ENCODE measurements at places on chromosomes 1 and 21. TPM values are rescaled to one million over a fixed set of nuclear protein-coding genes. Genes with fewer than 3 reads are reported as not detected.

Gene COL11A1
- total RNA-seq, result 0.12 TPM

DNA sequence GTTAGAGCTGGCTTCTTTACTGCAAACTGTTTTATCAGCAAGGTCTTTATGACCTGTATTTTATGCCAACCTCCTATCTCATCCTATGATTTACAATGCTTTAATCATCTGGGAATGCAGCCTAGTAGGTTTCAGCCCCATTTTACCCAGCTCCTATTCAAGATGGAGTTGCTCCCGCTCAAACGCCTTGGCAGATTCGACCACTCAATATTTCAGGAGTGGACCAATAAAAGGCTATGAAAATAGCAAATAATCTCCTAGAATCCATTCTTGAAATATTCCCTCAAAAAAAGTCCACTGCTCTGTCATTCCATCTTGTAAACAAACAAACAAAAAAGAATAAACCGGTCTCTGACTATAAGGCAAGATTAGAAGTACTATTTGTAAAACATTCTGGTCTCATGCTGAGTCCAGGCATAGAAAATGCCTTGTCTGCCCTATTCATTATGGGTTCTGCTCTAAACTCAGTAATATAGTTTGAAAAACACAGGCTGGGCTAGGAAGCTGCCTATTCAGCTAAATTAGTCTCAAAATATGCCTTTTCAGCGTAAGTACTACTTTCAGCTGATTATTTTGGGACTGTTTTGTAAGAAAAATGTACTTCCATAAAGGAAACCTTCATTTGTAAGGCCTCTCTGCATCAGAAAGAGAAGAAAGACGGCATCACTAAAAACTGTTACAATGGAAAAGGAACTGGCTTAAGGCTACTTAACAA is 53.0 kb downstream of the TBX19 start:
- no peak for DNase-seq

- DNase-seq, result no peak
Measured at GRCh38 chr1:63612971-63613370, 19.8 kb downstream of the PGM1 start.

- DNase-seq, result no peak
Measured at GRCh38 chr1:118185084-118185832, at the start of gene SPAG17. Gene SPAG17 (minus strand): TSS chr1:118185228. CDS start chr1:118185157, 71 bp downstream.

- DNase-seq, result no peak
Measured at GRCh38 chr21:46284077-46284644, 1.2 kb downstream of the MCM3AP start.

DNA sequence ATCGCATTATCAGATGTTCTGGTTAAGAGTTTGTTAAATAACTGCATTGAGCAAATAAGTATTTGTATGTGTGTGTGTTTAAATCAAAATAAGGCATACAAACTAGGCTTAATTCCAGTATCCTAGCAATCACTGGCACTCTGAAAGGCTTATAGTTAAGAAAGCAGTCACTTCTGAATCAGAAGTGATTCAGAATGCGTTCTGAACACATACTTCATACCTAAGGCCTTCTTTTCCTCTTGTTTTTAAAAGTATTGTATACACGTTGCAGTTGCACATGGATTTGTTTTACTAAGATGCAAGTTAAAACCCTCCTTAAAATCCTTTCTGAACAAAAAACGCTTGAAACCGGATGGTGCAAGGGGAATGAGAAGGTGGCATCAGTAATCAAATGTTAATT is 238.4 kb upstream of the DMRTA2 start:
- no peak for DNase-seq

Gene IL19
- not detected for total RNA-seq

- no peak for DNase-seq
Measured at GRCh38 chr1:204837440-204838084, 33.1 kb upstream of the NFASC start.

DNA sequence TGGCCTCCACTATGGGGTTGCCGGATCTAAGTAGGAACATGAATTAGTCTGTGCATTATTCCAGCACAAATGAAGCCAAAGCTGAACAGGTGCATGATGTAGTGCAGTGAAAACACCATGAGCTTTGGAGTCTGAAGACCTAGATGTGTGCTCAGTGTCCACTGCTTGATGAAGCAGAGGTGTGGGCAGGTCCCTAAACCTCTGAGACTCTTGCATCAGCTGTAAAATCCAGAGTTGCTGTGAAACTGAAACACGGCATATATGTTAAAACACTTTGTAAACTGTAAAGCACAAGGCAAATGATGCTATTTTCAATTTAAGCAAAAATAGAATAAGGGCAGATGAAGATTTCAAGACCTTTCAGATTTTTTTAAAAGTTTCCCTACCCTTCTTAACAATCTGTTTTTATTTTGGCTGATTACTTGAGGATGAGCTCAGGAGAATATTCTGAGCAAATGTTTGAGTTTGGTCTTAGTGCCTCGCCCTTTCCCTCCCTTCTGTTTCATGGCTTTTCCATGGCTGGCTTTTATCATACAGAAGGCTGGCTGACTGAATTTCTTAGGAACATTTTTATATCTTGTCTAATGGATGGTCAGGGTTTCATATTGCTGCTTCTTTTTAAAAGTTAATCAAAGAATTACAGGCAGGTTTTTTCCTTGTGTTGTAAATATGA is 221.8 kb downstream of the NTNG1 start:
- DNase-seq, result no peak

DNA sequence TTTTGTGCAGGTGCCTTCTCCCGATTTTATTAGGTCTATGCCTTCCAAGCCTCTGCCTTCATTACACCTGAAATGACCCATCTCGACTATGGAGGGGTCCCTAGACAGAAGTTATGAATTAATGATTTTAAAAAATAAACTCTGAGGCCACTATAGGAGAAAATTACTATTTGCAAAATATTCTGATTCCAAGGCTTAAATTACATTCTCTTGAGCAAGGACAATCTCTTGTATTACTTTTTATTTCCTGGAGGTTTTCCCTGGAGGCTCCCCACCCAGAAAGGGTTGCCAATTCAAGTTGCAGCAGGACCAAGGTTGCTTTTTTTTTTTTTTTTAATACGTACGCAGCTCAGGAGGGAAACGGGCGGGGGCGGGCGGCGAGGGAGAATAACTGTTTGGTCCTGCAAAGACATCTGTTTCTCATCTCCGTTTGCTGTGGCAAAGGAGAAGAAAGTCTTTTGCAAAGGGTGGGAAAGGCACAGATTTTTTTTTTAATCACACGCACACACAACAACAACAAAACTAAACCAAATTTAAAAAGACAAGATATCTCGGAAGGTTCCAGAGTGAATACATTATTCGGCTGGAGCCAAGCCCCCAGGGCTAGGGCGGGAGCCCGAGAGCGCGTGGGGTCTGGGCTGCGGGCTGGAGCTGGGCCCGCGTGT is 618 bp upstream of the SERTAD4 start:
- DNase-seq, result no peak

- DNase-seq, result peak; percentile 45
Measured at GRCh38 chr1:147890177-147890790, 12.3 kb upstream of the GJA8 start.

- no peak for DNase-seq
Measured at GRCh38 chr1:15288173-15288926, 41.3 kb downstream of the FHAD1 start.

Gene CD1B
- total RNA-seq, result not detected

Gene SLAMF1
- total RNA-seq, result not detected

DNA sequence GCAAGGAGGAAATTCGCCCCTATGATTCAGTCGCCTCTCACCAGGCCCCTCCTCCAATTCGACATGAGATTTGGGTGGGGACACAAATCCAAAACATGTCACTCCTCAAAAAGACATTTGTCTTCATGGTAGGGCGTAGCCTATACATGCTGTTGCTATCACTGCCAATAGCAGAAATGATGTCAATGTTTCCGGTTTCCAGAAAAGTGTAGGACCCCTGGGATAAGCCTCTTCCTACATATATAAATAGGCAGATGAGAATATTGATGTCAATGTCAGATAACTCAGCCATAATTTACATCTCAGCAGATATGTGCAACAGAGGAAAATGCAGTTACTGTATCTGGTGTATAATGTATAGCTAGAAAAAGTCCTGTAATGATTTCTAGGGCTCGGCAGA is 16.7 kb downstream of the LRRC3 start:
- no peak for DNase-seq

DNA sequence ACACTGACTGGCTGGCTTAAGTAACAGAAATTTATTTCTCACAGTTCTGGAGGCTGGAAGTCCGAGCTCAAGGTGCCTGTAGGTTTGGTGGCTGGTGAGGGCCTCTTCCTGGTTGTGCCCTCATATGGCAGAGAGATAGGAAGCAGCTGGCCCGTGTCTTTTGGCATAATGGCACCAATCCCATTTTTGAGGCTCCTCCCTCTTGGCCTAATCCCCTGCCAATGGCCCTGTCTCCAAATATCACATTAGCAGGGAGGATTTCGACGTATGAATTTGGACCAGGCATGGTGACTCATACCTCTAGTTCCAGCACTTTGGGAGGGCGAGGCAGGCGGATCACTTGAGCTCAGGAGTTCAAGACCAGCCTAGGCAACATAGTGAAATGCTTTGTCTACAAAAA is 37.4 kb downstream of the AGPAT3 start:
- DNase-seq, result no peak

- peak; percentile 22 for DNase-seq
Measured at GRCh38 chr1:9455487-9456234, 83.6 kb upstream of the SLC25A33 start.

DNA sequence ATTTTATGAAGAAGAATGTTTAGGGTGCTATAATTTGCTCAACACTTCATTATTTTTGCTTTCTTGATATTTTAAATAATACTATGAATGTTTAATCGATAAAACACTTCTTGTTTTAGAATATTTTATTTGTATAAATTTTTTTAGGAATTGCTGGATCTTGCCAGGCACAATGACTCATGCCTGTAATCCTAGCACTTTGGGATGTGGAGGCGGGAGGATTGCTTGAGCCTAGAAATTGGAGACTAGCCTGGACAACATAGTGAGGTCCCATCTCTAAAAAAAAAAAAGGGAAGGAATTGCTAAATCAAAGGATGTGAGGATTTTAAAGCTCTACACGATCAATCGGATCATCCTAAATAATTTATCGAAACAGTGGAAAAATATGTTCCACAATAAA is 17.6 kb downstream of the RNF11 start:
- DNase-seq, result no peak

Gene RHBG
- total RNA-seq, result not detected

GRCh38 chr1:185934476-185935189 is 200.4 kb downstream of the HMCN1 start:
- DNase-seq, result no peak

GRCh38 chr1:169650551-169650950 is 20.6 kb upstream of the SELP start:
- no peak for DNase-seq

DNA sequence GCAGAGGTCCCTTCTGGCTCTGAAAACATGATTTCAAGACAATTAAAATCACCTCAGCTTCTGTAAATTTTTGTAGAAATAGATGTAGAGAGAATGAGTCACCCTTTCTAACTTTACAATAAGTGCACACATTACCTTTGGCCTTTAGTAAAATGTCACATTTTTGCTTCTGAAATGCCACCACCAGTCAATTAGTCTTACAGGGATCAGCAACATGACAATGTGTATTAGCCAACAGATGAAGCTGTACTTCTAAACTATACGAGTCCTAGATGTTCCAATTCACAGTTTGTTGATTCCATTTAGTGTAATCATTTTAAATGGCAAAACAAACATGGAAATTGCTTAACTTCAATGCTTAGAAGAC is 23.1 kb downstream of the C21orf91 start:
- DNase-seq, result no peak

GRCh38 chr1:205008896-205009295 is 34.1 kb upstream of the CNTN2 start:
- DNase-seq, result no peak

GRCh38 chr1:112700290-112701226 is 6.4 kb downstream of the RHOC start:
- peak; percentile 92 for DNase-seq

DNA sequence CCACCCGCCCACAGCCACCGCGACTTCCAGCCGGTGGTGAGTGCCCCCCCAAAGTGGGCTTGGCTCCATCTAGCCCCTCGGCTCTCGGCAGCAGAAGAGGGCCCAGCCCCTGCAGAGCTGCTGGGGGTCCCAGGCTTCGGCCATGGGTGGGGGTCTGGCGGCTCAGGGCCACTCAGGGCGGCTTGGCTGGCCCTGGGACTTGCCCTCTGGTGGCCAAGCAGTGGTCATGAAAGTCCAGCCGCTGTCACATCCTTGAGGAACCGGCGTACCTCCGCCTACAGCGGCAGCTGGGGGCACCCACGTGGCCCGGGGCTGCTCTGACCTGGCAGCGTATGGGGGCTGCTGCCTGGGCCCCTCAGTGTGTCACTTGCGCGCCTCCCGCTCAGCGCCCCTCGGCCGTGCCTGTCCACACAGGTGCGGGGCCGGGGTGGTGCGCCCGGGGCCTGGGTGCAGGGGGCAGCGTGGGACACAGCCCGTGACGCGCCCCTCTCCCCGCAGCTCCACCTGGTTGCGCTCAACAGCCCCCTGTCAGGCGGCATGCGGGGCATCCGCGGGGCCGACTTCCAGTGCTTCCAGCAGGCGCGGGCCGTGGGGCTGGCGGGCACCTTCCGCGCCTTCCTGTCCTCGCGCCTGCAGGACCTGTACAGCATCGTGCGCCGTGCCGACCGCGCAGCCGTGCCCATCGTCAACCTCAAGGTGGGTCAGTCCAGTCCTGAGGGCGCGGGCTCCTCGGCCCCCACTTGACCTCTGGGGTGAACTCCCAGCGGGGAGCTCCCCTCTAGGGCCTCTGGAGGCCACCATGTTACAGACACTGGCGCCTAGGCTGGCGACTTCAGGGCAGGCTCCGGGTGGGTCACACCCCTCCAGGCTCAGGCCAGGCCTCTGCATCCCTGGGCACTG is 32.4 kb downstream of the SLC19A1 start:
- DNase-seq, result no peak

Gene EDARADD
- not detected for total RNA-seq

DNA sequence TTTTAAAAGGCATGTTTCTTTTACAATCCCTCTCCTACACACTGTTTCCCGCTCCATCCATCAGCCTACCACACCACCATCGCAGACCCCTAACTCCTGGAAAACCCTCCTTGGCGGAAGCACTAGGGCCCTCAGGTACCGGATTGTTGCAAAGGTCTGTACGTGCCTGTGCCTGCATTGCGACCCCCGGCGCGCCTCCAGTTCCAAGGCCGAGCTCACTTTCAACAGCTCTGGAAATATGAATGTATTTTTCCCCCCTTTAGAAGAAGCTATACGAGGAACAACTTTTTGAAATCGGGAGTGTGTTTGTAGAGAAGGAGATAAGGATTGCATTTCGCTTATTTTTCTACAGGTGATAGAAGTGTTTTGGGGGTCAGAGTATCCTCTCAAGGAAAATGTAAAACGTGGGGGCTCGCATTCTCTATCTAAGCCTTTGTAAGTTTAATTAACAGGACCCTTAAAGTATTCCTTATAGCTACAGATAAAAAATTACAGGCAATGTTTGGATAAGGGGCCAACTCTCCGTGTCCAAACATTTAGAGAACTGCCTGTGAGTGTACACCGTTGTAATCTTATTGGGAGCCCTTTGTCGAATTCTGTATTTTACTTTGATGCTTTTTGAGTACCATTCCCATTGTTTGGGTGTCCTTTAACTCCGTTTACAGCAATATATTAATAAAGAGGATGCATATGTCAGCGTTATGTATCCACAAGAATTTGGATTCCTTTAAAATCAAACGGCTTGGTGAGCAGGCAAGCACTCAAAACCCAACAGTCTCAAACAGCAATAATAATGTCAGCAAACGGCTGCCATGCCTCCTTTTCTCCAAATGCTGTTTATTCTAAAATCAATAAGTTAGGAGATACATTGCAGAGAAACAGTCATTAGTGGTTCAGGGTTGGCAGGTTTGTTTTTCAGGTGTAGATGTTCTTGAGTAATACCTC is 5.9 kb downstream of the PRRX1 start:
- no peak for DNase-seq
